ENCODE measurements at places on chromosomes 4 and X.

DNA sequence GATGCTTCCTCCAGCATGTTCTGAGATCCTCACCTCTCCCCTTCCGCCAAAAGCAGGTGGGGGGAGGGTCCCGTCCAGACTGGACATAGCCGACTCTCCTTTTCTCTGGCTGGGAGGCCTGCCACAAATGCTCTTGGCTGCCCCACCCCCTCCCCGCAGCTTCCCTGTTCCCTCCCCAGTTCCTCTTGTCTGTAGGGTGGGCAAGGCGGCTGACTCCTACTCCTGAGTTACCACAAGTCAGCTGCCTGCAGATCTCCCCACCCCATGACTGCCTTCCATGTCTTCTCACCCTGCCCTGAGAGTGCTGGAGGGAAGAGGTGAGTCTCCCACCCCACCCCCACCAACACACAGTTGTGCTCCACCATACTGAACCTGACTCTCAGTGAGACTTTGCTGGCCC is 2.9 kb downstream of the ATP6AP1 start:
- DNase-seq: no peak

- DNase-seq: no peak
Observed at GRCh38 chr4:61604054-61604453, 403.9 kb downstream of the ADGRL3 start.

GRCh38 chr4:151074416-151074916 is 25.0 kb upstream of the RPS3A start:
- no peak for DNase-seq

DNA sequence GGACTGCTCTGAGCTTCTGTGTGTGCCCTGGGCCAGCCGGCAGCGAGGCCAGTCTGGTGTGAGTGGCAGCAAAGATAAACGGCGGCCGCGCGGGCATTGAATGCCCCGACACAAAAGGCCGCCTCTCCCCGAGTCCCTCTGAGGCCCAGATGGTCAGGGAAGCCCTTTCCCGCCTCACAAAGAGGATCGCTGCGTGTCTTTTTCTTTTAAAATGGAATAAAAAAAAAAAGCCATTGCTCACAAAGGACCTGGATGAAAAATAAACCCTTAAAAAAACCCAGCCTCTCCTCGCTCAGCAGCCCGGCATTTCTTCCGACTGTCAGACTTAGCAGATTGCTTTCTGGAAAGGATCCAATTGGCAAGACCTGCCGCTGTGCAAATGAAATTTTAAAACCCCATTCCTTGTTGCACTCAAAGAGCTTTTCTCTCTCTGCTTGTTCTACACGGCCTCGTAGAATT is 578.7 kb downstream of the BCOR start:
- DNase-seq: no peak

DNA sequence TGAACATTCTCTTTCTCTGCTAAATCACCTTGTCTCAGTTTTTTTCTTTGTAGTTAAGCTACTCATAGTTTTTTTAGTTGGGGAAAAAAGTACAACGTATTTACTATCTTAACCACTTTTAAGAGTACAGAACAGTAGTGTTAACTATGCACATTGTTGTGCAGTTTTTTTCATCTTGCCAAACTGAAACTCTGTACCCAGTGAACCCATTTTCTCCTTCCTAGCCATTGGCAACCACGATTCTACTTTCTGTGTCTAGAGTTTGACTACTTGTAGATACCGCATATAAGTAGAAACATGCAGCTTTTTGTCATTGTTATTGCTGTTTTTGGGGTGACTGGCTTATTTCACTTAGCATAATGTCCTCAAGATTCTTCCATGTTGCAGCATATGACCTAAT is 10.0 kb downstream of the N4BP2 start:
- DNase-seq: no peak

DNA sequence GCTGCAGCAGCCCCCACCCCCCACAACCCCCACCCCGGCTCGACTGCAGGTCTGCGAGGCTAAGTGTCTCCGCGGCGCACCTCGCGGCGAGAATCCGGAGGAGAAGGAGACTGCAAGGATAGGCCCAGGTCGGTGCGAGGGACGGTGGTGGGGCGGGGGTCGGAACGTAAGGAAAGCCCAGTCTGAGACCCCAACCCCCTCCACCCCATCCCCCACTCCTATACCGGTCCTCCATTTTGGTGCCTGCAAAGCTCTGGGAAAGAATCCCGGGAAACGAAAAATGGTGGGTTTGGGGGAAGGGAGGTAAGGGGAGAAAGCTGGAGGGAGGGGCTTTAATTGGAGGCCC is 614 bp downstream of the BEX3 start:
- DNase-seq: no peak

- no peak for DNase-seq
Observed at GRCh38 chrX:53440101-53440500, 5.9 kb upstream of the HSD17B10 start.

Measured in stimulated activated CD8-positive, alpha-beta memory T cell treated with anti-CD3 and anti-CD28 coated beads, Interleukin-4, amount 100 ng/mL, for 4 hours (primary cell).